Posterior cingulate gyrus (tissue), 11 donors: ENCODE measurements at places on chromosomes 13 and 19.
A peak's percentile ranks its signal among the peaks of the same experiment; 100 is the strongest.

DNA sequence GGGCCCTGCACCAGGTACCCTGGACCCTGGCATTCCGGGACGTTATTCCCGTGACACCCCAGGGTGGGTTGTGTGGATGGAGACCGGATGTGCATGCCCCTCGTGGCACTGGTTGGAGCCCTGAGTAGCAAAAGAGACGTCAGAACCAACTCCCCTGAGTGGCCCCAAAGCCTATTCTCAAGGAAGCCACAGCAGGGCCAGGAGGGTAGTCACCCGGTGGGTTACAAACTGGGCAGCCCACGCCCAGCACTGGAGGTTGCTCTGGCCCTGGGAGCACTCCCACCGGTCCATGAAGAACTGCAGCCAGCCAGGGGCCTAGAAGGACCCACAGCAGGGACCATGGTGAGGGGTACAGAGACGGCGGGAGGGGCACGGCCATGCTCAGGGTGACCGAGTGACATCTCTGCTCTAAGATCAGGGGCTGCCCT lies 7.5 kb downstream of the KLF16 start:
- DNase-seq = no peak

GRCh38 chr19:47697863-47698609 lies 15.2 kb upstream of the EHD2 start:
- peak; percentile 84 for DNase-seq

GRCh38 chr13:79528759-79529191 lies 47.8 kb downstream of the NDFIP2 start:
- DNase-seq = no peak

GRCh38 chr13:32911506-32911905 lies 104.7 kb upstream of the KL start:
- DNase-seq = no peak

DNA sequence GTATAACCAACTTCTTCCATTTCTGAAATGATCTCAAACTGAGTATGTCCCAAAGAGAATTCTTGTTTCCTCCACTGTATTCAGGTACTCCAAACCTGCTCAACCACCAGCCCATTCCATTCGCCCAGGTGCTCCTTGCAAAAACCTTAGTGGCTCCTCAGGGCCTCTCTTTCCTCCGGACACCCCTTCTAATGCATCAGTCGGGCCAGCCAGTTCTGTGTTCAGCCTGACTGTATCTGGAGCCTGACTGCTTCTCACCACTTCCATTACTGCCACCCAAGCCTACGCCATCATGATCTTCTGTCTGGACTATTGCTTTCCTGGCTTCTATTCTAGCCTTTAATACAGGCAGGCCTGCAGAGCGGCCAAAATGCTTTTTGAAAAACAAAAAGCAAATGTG lies 1.5 kb downstream of the PHF11 start:
- DNase-seq = no peak
